ENCODE measurements at places on chromosomes 6 and 20.

DNA sequence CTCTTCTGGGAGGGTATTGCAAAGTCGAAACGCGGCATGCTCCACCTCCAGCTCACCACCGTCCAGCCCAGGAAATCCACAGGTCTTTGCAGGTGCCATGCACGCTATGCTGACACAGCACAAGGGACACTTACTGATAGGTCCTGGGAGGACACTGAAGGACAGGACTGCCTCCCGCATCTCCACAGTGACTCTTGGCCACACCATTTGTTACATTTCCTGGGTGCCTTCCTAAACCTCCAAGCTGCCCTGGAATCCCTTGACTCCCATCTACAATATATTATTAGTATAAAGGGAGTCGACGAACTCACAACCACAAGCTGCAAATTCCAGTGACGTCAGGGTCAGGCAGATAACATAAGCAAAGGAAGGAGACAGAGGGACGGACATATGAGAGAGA lies 106.9 kb downstream of the JPH2 start:
- peak; percentile 48 for DNase-seq

- DNase-seq: no peak
Observed at GRCh38 chr6:23547851-23548250, 578.2 kb upstream of the NRSN1 start.

GRCh38 chr6:163836876-163837690 lies 422.6 kb downstream of the QKI start:
- no peak for DNase-seq

DNA sequence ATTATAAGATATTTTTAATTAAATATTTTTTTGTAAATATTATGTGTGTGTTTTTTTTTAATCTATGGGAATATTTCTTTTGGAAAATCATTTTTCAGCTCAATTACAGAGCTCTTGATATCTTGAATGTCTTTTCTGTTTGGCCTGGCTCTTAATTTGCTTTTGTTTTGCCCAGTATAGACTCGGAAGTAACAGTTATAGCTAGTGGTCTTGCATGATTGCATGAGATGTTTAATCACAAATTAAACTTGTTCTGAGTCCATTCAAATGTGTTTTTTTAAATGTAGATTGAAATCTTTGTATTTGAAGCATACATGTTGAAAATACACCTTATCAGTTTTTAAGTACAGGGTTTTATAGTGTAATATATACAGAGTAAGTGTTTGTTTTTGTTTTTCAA lies 2.6 kb downstream of the ID4 start:
- no peak for DNase-seq

DNA sequence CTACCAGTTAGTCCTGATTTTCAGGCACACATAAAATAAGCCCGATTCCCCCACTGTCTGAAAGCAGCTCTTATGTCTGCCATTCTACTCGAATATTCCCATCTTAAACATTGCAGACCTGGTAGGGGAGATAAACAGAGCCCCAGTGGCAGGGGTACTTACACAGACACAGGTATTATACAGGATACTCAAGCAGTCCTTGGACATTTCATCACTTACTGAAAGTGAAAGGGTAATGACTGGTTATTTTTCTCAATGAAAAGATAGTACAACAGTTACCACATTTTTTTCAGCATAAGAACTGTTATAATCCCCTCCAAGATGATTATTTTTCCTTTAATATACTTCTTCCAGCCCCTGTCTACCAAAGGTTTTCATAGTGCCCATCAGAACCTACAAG lies 37.8 kb downstream of the TRPC4AP start:
- no peak for DNase-seq

DNA sequence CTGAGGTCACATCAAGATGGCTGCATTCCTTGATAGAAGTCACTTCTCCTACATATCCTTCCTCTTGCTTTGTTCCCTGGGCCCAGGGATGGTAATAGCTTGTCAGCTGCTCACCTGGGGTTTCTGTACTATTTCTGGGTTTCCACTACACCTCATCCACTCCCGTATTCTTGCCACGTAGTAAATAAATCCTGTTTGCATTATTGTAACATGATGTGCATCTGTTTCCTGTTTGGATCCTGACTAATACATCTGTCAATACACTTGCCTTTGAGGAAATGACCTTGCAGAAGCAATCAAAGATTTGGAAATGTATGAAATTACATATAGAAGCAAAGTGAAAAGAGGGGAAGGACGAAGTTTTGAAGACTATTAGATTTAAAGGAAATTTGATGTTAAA lies 619.0 kb downstream of the PHF3 start:
- DNase-seq: no peak

DNA sequence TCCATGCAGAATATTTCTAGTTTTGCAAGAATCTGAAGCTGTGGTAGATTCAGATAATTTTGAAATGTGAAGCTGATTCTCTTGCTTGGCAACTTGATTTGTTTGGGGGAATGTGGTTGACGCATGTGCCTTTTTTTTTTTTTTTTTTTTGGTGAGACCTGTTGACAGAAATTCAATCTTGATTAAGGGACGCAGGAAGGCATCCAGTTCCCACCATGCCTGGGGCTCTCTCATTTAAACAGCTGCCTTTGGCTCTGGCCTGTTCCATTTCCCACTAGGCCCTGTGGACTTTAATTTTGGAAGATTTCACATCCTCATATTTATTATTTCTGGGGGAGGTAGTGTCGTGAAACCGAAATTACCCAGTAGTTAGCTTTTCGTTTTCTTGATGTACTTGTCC lies 8.6 kb downstream of the TPX2 start:
- no peak for DNase-seq

DNA sequence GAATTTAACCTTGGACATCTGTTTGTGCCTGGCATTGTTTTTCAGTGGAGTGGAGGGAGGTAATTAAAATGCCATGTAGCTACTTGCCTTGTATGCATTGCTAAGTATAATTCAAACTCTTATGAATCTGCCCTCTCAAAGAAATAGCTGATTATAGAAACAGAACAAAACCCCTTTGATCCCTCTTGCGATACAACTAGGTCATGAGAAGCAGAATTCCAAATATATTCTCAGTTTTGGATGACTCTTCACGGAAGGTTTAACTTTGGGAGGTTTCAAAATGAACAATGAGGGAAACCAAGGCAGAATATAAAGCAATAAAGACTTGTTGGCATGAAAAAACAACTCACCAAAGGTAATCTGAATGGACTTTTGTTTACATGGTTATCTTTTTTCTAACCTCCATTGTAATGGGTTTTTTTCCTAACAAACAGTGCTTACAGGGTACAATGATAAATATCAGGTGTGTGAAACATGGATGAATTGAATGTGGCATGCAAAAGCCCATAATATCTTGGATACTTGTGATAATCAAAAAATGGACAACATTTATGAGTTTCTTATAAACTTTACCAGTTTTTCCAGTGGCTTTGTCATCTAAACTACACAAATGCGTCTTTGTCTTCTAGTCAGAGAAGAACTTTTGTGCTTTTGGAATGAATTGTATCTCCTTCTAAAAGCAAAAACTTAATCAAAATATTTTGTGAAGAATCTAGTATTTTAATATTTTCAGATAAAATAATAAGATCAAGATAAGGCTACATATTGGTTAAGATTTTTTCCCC lies 15.7 kb upstream of the HEY2 start:
- no peak for DNase-seq

GRCh38 chr20:38109591-38110524 lies 55.2 kb downstream of the TGM2 start:
- peak; percentile 100 for DNase-seq

- no peak for DNase-seq
Observed at GRCh38 chr6:41548098-41548840, 2.1 kb downstream of the FOXP4 start.

DNA sequence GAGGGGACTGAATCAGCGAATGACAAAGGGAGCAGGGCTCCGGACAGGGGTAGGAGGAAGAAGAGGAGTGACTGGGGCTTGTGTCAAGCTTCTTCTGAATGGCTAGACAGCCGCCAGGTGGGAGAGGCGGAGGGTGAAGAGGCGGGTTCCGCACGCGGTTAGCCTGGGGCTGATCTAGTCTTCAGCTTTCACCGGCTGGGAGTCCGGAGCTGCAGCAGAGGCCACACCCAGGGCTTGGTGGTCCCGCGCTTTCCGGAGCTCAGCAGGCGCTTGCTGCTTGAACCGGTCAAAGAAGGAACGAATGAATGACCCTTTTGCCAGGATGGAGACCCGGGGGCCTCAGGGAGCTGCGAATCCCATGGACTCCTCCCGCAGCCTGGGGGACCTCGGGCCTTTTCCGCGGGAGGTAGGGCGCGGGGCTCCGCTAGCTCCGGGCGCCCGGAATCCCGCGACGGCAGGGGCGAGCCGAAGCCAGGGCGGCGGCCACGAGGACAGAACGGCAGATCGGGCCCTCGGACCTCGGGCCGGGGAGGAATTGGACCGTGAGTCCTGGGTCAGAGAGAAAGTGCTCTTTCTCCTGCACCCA lies at the start of gene C6orf141:
Gene C6orf141 (plus strand): TSS at position 177 of the 586 bp plus-strand sequence. CDS start 125 bp downstream, at position 302.
- DNase-seq: peak; percentile 2

GRCh38 chr6:150659046-150659763 lies 59.5 kb downstream of the PLEKHG1 start:
- no peak for DNase-seq

GRCh38 chr20:31691646-31692275 lies 30.9 kb downstream of the BCL2L1 start:
- DNase-seq: peak; percentile 80

- peak; percentile 92 for DNase-seq
Observed at GRCh38 chr20:58650776-58651558, at the start of gene STX16. STX16 (plus strand) TSS chr20:58651283; CDS start chr20:58652007, 724 bp downstream.

DNA sequence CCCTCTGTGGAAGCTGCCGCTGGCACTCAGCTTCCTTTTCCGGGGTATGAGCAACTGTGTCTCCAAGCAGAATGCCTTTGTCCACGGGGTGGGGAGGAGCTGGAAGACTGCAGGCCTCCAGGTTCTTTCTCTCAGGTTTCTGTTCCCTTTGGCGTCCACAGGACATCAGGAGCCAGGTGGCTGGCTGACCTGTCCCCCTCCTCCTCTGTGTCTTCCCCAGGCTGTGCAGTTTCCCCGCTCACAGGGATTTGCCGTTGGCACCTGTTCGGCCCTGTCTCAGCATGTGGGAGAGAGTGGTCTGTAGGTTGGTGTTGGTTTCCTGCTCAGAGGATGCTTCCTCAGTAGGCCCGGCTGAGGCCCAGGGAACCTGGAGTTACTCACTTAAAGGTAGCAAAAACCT lies 43.5 kb downstream of the CDS2 start:
- no peak for DNase-seq

DNA sequence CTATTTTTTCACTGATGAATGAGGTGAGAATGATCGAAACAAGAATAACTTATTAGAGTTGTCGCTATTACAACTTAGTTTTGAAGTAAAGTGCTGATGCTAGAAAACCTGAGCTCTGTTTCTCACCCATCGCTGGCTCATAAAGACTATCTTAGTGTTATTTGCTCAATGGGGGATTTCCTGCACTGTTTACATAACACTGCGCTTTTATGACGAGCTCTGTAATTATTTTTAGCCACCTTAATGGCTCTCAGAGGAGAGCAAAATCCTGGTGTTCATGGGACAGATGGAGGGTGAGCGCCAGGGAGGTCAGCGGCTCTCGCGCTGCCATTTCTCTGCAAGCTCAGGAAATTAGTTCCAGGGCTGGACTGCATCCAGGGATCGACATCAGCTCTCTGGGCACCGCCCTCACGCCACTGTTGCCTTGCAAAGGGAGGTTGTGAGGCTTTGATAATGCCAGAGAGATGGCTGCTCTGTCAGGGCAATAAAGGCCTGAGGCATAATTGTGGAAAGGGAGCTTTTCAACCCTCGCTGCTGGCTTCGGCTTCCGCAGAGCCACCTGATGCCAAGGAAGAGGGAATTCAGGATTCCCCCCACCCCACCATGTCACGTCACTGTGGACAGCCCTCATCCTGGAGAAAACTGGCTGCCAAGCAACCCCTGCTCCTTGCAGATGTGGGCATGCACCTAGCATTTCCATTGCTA lies 72.0 kb downstream of the DACT2 start:
- no peak for DNase-seq

All from EH (cell line).